ENCODE measurements at places on chromosomes 12 and 14. TPM values are rescaled to one million over a fixed set of nuclear protein-coding genes. Genes with fewer than 3 reads are reported as not detected.

Gene LGMN
- total RNA-seq = 79.7 TPM

Gene IL23A
- total RNA-seq = 6.0 TPM

Gene CALM1
- 202 TPM for total RNA-seq

Gene TMEM253
- total RNA-seq = not detected

Gene SMOC1
- total RNA-seq = 17.6 TPM

Gene FAM90A1
- total RNA-seq = not detected

Gene FGF6
- 1.4 TPM for total RNA-seq

Gene AJUBA
- total RNA-seq = 69.1 TPM

Gene GPX2
- not detected for total RNA-seq

Gene KCNJ8
- 13.7 TPM for total RNA-seq

DNA sequence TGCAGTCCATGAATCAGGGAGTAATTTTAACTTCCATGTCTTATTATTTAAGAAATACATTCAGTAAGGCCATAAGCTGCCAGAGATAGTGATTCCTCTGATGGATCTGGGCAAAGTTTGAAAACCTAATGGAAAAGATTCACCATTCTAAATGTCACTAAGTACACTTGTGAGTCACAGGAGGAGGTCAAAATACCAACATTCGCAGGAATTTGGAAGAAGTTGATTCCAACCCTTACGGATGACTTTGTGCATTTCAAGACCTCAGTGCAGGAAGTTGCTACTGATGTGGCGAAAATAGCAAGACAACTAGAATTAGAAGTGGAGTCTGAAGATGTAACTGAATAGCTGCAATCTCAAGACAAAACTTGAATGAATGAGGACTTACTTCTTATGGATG lies 69.8 kb downstream of the OSBPL8 start:
- no peak for DNase-seq

- peak; percentile 28 for DNase-seq
Observed at GRCh38 chr12:122981036-122981471, 573 bp downstream of the ARL6IP4 start.

GRCh38 chr14:56351861-56352260 lies 227.7 kb upstream of the TMEM260 start:
- DNase-seq = no peak

- DNase-seq = no peak
Observed at GRCh38 chr12:99157946-99158345, 489.6 kb upstream of the GARIN6 start.

DNA sequence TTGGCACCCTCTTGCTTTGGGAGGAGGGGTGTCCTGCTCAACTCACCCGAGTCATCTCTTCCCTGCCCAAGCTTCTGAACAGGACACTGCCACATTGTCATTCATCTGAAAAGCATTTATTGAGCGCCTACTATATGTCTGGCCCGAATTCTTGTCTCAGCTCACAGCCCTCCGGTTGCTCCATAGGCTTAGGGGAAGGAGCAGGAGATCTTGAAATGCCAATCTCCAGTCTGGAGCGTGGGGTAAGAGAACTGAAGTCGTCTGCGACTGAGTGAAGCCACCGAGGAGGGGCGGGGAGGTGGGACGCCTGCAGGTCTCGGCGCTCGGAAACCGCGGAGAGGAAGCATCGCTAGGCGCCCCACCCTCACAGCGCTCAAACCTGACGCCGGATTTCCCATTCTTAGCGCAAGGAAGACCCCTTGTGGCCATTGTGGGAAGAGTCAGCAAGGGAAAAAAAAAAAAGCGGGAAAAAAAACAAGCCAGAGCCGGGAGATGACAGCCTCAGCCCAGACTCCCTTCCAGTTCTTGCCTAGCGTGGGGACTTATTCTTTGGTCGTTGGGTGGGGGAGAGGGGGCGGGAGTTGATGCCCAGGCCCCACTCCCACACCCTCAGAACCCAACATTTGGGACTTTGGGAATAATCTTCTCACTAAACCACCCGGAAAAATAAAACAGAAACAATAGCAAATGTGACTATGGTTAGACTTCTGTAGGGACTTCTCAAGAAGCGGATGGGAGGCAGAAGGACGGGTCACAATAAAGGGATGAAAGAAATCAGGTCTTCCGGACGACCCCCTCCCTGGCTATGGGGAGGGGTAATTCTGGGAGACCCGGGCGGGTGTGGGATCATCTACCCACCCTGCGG lies 28.2 kb upstream of the SMUG1 start:
- DNase-seq = peak; percentile 94

GRCh38 chr12:22271023-22271422 lies 63.5 kb downstream of the ST8SIA1 start:
- no peak for DNase-seq

GRCh38 chr12:88558340-88558867 lies 21.9 kb downstream of the KITLG start:
- DNase-seq = no peak

GRCh38 chr12:107369006-107369405 lies 275.7 kb upstream of the CRY1 start:
- DNase-seq = no peak

DNA sequence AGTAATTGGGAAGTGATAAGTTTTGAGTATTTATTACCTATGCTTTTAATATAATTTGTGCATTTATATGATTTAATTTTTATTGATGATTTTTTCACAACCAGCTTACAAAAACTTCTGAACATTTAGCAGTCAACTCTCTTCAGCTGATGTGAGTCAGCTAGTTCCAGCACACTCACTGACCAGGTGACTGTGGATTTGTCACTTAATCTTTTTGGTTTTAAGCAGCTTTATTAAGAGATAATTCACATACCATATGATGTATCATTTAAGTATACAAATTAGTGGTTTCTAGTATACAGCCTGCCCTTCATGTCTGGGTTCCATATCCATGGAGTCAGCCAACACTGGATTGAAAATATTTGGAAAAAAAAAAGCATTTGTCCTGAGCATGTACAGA lies 103.5 kb downstream of the SYNE2 start:
- DNase-seq = peak; percentile 4

DNA sequence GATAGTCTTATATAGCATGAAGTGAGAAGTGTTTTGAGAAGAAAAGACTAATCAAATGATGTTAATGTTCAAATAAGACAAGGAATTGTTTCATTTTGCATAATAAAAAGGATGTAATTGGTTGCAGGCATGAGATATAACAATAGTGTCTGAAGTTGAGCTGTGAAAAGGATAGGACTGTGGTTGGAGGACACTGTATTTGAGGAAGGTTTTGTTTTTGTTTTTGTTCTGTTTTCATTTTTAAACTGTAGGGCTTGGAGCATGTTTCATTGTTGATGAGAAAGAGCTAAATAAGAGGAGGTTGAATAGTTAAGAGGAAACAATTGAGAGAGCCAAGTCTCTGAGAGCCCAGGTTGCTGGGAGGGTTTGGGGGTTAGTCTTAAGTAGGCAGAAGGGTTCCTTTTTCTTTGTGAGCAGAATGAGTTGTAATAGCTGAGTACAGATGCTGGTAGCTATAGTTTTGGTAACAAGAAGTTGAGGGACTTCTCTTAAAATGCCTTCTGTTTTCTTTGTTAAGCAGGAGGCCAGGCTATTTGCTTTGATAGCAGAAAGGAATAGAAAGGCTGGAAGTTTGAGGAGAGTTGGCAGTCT lies 58.4 kb downstream of the CCDC91 start:
- DNase-seq = no peak

DNA sequence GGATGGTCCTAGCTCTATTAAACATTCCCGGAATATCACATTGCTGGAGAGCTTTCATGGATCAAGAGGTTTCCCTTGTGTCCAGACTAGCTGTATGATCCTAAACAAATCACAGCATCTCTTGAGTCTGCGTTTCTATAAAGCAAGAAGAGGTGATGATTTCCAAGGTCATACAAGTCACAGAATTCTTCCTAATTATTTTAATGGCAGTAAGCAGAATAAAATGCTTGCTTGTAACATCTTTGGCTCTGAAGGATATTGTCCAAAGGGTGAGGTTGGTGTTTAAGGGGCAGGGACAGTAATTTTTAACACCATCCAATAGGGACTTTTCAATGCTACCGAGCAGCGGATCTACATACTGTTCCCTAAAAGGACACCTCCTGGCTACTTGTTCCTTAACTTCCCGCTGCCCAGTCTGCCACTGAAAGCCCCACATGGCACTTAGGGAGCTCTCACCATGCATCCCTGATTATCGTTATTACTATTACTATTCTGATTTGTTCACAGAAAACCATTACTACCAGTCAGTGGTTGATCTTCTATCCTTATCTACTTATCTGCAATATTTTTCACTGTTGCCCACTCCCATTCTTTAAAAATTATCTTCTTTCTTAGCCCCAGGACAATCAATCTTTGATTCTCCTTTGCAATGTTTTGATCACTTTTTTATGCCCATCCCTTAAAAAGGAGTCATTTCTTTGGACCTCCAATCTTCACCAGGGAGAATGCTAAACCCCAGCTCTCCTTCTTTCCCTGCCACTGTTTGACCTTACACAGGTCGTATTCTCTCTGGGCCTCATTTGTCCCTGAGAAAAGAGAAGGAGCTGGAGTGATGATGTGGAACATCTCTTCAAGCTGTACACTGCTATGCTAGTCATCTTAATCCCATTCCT lies 4.0 kb upstream of the PCED1B start:
- DNase-seq = no peak

DNA sequence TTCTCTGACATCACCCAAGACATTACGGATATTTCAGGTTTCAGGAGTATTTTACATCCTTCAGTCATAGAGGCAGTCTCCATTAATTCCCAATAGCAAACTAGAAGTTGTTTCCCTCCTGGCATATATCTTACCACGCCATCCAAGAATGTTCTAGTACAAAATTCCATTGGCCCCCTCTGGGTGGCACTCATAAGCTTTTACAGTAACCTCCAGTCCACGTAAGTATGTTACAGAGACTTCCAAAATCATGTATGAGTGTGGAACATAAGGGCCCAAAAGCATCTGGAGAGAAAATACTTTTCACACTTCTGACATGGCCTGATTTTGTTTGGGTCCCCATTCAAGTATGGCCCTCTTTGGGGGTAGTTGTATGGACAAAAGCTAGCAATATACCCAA lies 58.1 kb upstream of the DHRS4 start:
- DNase-seq = peak; percentile 19

- DNase-seq = no peak
Observed at GRCh38 chr12:103257763-103258162, 238.0 kb downstream of the C12orf42 start.

DNA sequence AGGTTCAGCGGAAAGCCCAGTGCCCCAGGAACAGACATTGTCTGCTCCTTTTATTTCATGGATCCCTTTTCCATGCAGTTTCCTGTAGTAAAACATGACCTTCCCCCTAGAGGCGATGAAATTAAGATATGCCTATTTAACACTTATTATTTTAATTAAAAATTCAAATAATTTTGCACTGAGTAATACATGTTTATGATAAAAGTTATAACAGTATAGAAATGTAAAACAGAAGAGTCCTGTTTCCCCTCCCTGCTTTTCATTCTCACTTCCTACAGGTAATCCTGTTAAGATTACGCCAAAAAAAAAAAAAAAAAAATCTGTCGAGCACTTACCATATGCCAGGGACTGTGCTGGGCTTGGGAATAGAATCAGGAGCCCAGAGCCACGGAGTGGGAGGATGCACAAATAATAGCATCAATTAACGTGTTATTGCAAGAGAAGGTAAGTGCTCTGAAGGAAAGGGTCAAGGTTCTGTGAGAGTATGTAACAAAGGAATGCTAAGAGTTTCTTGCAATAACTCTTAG lies 830 bp upstream of the LPCAT3 start:
- DNase-seq = no peak

DNA sequence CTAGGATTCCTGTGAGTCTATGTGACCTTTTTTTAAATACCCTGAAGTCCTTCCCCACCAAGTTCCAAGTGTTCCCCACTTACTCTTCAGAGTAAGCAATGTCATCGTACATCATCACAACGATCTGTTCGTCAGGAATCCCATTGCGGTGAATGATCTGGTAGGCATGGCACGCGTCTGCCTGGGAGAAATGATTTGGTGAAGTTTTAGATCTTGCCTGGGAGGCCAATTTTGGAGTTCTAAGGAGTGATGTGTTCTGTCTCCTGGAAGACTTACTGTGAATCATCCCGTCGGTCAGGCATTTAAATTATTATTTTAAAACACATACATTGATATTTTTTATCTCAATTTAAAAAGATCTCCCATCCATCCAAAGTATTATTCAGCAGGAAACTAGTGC lies 29.8 kb downstream of the LGMN start:
- DNase-seq = no peak

DNA sequence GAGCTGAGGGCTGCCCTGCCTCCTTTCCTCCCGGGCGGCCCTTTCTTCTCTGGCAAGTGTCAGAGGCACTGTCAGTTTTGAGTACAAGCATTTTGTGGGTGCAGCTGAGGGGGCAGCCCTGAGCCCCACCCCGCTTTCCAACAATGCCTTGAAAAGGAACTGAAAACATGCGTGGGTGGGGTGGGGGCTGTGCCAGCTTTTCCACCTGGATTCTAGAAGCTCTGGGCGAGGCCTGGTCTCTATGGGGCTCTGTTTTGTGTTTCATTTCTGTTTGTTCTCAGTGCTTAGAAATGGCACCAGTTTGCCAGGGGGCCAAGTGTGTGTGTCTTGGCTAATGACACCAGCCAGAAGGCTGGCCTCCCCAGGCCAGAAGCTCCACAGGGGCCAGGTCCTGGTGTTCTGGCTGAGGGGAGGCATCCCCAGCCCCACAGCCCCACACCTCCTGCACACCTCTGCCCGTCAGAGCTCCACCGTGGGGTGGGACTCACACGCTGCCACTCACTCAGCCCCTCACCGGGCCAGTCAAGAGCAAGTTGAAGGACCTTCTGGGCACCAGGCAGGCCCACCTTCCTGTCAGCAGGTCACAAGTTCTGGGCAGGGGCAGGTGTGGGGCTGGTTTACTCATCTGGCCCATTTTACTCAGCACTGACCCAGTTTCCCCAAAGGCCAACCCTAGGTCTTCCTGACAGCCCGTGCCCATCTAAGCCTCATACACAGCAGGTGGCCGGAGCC lies 155.1 kb downstream of the CALM1 start:
- DNase-seq = no peak

GRCh38 chr12:6383572-6384498 lies at the start of gene LTBR:
Gene LTBR, plus strand, starts transcription at chr12:6384162. Its CDS starts 197 bp downstream, at chr12:6384359.
- peak; percentile 97 for DNase-seq

DNA sequence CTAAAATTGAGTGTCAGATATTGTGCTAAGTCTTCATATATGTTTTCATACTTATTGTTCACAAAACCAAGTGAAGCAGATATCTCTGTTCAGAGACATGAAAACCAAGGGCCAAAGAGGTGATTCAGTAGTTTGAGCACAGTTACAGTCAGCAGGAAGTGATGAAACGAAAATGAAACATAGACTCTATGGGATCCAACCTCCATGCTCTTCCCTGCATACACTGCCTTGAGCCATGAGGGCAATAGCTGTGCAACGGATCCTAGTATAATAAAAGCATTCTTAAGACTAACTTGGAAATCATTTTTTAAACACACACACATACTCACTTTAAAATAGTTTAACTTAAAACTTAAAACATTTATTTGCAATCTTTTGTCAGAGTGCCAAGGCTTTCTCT lies 27.9 kb downstream of the ESR2 start:
- no peak for DNase-seq

- peak; percentile 81 for DNase-seq
Observed at GRCh38 chr12:53065975-53066931, 12.9 kb downstream of the SPRYD3 start.

DNA sequence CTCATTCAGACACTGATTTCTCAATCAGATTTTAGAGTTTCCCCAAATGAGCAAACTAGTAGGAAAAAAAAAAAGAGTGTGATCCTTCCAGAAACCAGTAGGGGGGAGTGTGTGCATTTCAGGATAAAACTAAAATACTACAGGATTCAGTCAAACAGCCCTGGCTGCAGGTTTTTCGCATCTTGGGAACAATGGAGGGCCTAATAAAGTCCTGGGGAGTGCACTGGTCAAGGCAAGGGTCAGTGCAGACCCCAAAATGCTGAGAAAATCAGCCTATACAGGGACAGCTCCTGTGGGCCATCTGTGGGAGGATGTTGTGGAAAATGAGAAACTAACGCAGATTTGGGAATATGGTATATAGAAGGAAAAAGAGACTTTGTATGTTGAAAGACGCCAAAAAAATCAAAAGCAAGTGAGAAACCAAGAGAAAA lies 22.2 kb upstream of the ABCD4 start:
- DNase-seq = peak; percentile 15
